ENCODE measurements at places on chromosomes 7 and 10. TPM values are rescaled to one million over a fixed set of nuclear protein-coding genes. Genes with fewer than 3 reads are reported as not detected.

FGFBP3 gene
- 0.31 TPM for total RNA-seq

FFAR4 gene
- 0.31 TPM for total RNA-seq

SPDYE9 gene
- not detected for total RNA-seq

DNA sequence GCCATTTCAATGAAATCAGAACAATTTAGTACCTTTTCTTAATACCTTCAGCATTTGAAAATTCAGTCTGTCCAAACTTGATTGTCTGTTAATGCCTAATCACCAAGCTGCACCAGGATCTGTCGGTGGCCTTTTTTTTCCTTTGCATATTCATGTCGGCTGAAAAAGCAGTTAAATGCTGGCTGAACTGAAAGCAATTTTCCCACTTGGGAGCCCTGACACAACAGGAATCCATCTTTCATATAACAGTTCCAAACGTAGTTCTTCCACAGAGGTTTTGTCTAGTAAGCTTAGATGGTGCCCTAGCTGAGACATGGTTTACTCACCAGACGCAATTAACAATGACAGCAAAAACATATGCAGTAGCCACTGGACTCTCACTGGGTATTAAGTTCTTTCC, 83.6 kb upstream of the CHCHD3 start:
- no peak for DNase-seq
- no peak overlapping the region for H3K4me3 ChIP-seq
- no peaks in the 10 kb centered on the region for H3K27me3 ChIP-seq
- H3K27ac ChIP-seq, result no peak overlapping the region

GRCh38 chr10:114274616-114275453, 35.8 kb downstream of the VWA2 start:
- no peaks in the 10 kb centered on the region for H3K27me3 ChIP-seq
- DNase-seq, result no peak
- H3K36me3 ChIP-seq, result no peaks in the 10 kb centered on the region

- no peaks in the 10 kb centered on the region for H3K36me3 ChIP-seq
- H3K4me1 ChIP-seq, result peaks cover 6% of the 10 kb centered on the region
- DNase-seq, result no peak
- H3K27ac ChIP-seq, result no peak overlapping the region
Measured at GRCh38 chr10:113927440-113927839, 73.0 kb downstream of the NHLRC2 start.

- no peak overlapping the region for H3K4me3 ChIP-seq
- DNase-seq, result peak; percentile 71
- no peak overlapping the region for H3K27ac ChIP-seq
- H3K36me3 ChIP-seq, result no peaks in the 10 kb centered on the region
Measured at GRCh38 chr10:126252884-126253610, 135.2 kb downstream of the ADAM12 start.

All from right atrium auricular region (tissue), 2 donors.